Activated T-cell treated with anti-CD3 and anti-CD28 coated beads, Interleukin-2, amount 50 U/mL, for 72 hours (primary cell): ENCODE measurements at places on chromosomes 3 and 15.

DNA sequence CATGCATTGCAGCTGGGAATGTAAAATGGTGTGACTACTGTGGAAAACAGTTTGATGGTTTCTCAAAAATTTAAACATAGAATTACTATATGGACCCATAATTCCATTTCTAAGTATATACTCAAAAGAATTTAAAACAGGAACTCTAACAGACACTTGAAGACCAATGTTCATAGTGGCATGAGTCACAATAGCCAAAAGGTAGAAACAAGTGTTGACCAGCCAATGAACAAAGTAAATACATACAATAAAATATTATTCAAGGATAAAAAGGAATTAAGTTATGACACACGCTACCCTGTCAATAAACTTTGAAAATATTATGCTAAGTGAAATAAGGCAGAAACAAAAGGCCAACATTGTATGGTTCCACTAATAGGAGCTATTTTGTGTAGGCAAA, 357.4 kb upstream of the IL12A start:
- no peak for DNase-seq

DNA sequence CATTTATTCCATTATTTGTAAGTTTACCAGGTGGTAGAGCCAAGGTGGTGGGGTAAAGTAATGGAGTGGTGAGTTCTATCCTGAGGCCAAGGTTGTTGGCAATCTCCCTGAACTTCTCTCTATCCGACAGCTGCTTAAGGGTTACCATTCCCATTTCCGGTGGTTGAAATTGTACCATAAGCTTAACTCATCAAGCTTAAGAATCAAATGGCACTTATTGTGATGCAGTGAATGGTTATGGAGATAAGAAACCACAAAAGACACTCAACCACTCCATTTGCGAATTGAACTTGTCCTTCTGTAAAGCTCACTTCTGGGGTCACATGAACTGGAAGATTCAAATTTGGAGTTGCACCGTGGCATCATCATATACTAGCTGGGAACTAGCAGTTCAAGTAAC, 287.4 kb upstream of the SLCO3A1 start:
- no peak for DNase-seq

GRCh38 chr3:65854606-65855304, 184.0 kb downstream of the MAGI1 start:
- DNase-seq, result no peak

DNA sequence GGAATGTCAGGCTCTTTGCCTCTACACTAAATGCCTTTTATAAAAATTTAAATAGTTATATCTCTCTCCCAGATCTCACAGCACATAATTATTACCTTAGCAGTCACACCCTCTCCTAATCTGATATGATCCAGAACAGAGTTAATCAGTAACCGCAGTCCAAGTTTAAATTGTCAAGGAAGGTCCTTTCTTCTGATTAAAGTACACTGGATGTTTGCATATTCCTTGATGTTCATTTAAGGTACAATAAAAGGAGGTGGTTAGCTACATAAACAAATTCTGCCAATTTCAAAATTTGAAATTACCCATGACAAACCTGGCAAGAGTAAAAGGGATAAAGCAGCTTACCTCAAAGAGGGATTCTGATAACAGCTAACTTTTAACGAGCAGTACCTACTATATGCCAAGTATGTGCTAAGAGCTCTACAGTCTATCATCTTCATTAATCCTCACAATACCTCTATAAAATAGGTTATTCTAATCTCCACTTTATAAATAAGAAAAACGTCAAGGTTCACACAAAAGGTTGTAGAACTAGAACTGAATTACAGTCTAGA, 4.3 kb downstream of the GOLIM4 start:
- no peak for DNase-seq

- no peak for DNase-seq
These were observed 196.5 kb downstream of the UBE3A start for GRCh38 chr15:25242166-25242879.

DNA sequence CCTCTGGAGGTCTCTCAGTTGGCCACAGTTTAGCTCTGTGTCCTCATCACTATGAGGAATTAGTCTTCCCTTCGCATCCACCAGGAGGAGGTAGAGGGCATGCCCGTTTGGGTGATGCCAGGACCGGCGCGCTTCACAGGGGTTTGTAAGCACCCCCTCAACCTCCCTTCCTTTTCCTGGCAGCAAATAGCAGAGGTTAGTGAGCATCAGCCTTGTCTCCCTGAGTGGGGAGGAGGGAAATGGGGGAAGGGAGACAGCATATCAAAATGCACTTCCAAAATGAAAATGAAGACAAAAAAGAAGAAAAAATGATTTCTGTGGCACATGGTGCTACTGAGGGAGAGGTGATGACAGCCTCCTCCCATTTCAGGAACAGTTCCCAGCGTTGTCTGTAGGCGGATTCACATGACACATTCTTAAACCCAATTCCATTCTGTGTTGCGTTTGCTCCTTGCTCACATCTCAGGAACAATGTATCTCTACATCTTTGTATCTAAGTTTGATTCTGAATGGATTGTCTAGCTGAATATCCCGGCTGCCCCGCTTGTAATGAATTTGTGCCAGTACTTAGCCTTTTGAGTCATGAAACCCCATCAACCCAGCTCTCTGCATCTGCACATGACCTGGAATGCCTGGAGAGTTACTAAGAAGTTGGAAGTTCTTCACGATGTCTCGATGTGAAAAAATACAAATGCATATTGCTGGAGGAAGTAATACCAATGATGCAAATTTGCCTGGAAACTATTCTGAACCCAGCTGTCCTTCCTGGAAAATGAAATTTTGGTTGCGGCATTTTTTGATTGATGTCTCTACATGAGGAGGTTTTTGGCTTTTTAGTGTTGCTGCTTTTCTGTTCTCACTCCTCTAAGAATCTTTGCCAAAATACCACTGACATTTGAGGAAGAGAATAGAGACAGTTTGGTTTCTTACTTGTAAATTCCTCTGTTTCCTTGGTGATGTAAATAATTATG, 45.2 kb downstream of the TYRO3 start:
- DNase-seq, result peak; percentile 67

- no peak for DNase-seq
These were observed 152.7 kb downstream of the IL20RB start for GRCh38 chr3:137110392-137110996.

DNA sequence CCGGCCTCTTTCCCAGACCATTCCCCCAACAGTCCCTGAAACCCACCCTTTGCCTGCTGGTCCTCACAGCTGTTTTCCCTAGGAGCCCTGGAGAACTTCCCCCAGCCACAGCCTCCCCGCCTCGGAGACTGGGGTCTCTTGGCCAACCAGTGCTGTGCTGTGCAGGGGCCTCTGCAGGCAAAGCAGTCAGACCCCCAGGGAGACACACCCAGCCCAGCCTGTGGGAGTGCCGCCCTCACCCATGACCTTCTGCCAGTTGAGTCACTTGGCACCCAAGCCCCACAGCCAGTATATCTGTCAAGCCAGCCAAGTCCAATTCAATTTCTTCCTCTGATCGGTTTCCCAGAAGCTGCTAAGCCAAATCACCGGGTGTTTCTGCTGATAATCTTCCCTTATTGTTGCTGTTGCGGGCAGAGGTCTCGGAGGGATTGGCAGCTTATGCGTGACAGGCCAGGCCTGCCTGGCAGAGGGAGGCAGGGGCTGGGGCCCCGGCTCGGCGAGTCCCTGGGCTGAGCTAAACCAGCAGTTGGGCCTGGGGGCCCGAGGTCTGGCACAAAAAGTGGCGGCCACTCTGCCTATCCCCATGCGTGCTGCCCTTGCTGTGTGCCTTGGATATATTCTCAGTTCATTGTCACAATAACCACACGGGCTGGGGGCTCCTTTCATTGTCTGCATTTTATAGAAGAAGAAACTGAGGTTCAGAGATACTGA, 65.6 kb upstream of the SLC6A1 start:
- DNase-seq, result no peak

DNA sequence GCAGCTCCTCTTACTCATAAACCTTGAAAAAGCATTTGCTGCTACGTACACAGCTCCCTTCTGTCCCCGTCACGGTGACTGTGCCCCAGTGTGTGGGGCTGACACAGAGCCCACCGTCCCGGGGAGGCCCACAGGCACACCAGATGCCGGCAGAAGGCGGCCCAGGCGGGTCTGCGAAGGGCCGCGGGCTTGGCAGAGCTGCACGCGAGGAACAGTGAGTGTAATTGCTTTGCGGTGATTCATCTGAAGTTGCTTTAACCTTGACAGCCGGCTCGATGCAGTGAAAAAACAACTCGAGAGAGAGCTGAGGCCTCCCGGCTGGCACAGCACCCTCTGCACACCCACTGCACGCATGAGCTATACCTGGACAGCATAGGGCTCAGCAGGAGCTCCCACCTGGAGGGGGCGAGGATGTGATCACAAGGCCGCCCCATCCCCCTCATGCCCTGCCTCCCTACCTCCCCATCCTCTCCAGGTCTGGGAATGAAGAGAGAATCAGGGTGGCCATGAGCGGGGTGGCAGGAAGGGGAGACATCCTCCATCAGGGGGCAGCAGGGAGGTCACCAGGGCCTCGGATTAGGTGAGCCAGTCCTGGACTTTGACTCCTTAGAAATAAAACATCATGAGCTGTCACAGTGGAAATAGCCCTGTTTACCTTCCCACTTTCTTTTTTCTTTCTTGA, 172.7 kb downstream of the MEGF11 start:
- no peak for DNase-seq

GRCh38 chr3:7340795-7341194, 479.9 kb downstream of the GRM7 start:
- DNase-seq, result no peak

- DNase-seq, result no peak
These were observed 35.1 kb downstream of the IGSF10 start for GRCh38 chr3:151425627-151426340.

GRCh38 chr3:191345334-191345733, 15.0 kb upstream of the UTS2B start:
- DNase-seq, result no peak

- no peak for DNase-seq
These were observed 59.6 kb upstream of the CA12 start for GRCh38 chr15:63441266-63441665.

- peak; percentile 58 for DNase-seq
These were observed 997 bp downstream of the FYCO1 start for GRCh38 chr3:45994419-45995235.

DNA sequence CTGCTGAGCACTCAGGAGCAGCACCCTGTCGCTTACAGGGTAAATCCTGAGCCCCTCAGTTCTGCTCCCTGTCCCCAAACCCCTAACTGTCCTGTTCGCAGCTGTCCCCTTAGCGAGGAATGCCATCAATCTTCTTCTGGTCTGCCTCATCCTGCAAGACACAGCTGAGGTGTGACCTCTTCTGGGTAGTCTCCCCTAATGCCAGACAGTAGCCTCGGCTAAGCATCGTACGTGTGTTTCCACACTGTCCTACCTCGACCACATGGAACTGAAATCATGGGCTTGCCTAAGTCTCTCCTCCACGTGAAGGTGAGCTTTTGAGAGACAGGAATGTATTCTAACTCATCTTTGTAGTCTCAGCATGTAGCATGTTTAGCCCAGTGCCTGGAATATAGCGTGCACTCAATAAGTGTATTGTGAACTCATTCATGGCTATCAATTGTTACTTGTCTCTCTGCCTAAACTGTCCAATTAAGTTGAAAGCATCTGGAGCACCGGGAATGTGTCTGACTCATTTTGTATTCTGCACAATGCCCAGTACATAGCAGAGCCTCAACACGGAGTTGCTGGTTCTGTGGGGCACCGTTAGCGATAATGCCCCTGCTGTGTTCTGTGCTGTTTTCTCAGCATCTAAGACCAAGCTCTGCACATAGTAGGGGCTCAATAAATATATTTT, 90.2 kb downstream of the HES1 start:
- no peak for DNase-seq

DNA sequence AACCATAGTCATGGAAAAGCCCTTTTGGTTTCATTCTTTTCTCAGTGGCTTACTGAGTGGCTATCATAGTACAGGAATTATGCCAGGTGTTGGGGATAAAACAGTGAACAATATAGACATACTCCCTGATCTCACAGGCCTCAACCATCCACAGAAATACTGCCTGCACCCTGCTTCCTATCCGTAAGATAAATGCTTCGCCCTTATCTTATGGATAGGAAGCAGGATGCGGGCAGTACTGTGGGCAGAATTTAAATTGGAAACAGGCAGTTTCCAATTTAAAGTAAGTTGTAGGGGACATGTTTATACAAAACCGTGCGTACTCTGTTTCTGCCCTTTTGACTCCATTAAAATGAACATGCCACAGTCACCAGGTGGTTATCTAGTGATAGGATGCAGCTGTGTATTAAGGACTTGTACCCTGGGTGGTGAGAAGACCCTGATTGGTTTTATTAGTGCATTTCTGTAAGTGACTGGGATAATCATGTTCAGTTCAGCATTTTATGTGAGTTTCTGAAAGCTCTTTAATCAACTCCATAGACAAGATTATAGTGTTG, 141.8 kb upstream of the BHLHE40 start:
- DNase-seq, result no peak

GRCh38 chr15:98845138-98845884, 162.3 kb downstream of the PGPEP1L start:
- DNase-seq, result no peak

- no peak for DNase-seq
These were observed 15.2 kb downstream of the GXYLT2 start for GRCh38 chr3:72903004-72903403.
